Esophagus (tissue), 2 donors: ENCODE measurements at places on chromosomes 5 and 9. TPM values are rescaled to one million over a fixed set of nuclear protein-coding genes. Genes with fewer than 3 reads are reported as not detected.

Gene DND1
- polyA plus RNA-seq: 0.76 TPM

Gene GABRB2
- polyA plus RNA-seq: 0.02 TPM

Gene CAVIN4
- polyA plus RNA-seq: 0.06 TPM

Gene SLC22A4
- 0.16 TPM for polyA plus RNA-seq

Gene PPP3R2
- polyA plus RNA-seq: not detected

Gene PRKAA1
- 13.6 TPM for polyA plus RNA-seq

Gene ZNF883
- 1.5 TPM for polyA plus RNA-seq

Gene KIF12
- 0.39 TPM for polyA plus RNA-seq

Gene CCDC187
- not detected for polyA plus RNA-seq

Gene APBB3
- polyA plus RNA-seq: 10.9 TPM

Gene GDA
- 0.11 TPM for polyA plus RNA-seq

Gene KCNN2
- 0.22 TPM for polyA plus RNA-seq

Gene CD72
- polyA plus RNA-seq: 0.29 TPM

Gene SHISAL2B
- not detected for polyA plus RNA-seq

Gene PCDHB16
- polyA plus RNA-seq: 0.16 TPM

Gene KIF20A
- polyA plus RNA-seq: 9.9 TPM

Gene STKLD1
- polyA plus RNA-seq: 1.3 TPM

Gene ARID3C
- polyA plus RNA-seq: not detected

Gene PLAC8L1
- 0.22 TPM for polyA plus RNA-seq

Gene OR1Q1
- polyA plus RNA-seq: not detected

Gene PPP2R2B
- 0.78 TPM for polyA plus RNA-seq

Gene DRD1
- polyA plus RNA-seq: 0.08 TPM

Gene MPDZ
- polyA plus RNA-seq: 3.2 TPM

Gene ENTPD2
- polyA plus RNA-seq: 1.5 TPM

Gene ACSL6
- polyA plus RNA-seq: 0.29 TPM

Gene EQTN
- not detected for polyA plus RNA-seq

Gene NUP214
- polyA plus RNA-seq: 31.3 TPM

Gene EIF4E1B
- polyA plus RNA-seq: not detected

Gene DNAH5
- 0.08 TPM for polyA plus RNA-seq

Gene FOXI1
- not detected for polyA plus RNA-seq

Gene SLC6A7
- polyA plus RNA-seq: not detected

Gene SPINK13
- not detected for polyA plus RNA-seq

Gene LCN2
- polyA plus RNA-seq: 1,061 TPM

Gene RLN1
- 0.21 TPM for polyA plus RNA-seq

Gene VPS13A
- polyA plus RNA-seq: 28.1 TPM

Gene SLC6A3
- not detected for polyA plus RNA-seq

Gene RORB
- polyA plus RNA-seq: 0.04 TPM

Gene SYK
- polyA plus RNA-seq: 16.5 TPM

Gene TXNDC8
- not detected for polyA plus RNA-seq

Gene CCDC180
- 0.51 TPM for polyA plus RNA-seq

Gene C9orf153
- polyA plus RNA-seq: 0.02 TPM

Gene IER5L
- 5.4 TPM for polyA plus RNA-seq

Gene PDE6A
- 1.0 TPM for polyA plus RNA-seq

Gene UCK1
- polyA plus RNA-seq: 17.3 TPM

Gene BARX1
- 4.0 TPM for polyA plus RNA-seq

Gene PGM5
- polyA plus RNA-seq: 5.3 TPM

Gene CARTPT
- not detected for polyA plus RNA-seq

Gene SLCO6A1
- polyA plus RNA-seq: not detected

Gene TMEM250
- 25.7 TPM for polyA plus RNA-seq

Gene SEMA6A
- 1.4 TPM for polyA plus RNA-seq

Gene SLU7
- 22.8 TPM for polyA plus RNA-seq

Gene BTNL3
- 0.06 TPM for polyA plus RNA-seq

Gene NTRK2
- 1.2 TPM for polyA plus RNA-seq

Gene RGMB
- polyA plus RNA-seq: 2.6 TPM

Gene NCS1
- polyA plus RNA-seq: 16.4 TPM

Gene OR13C3
- not detected for polyA plus RNA-seq

Gene SERINC5
- polyA plus RNA-seq: 10.8 TPM

Gene PRLR
- 0.20 TPM for polyA plus RNA-seq
